ENCODE measurements at places on chromosomes 6 and 20. TPM values are rescaled to one million over a fixed set of nuclear protein-coding genes. Genes with fewer than 3 reads are reported as not detected.

- peaks cover 54% of the 10 kb centered on the region for H3K27me3 ChIP-seq
- no peaks in the 10 kb centered on the region for H3K4me1 ChIP-seq
- no peaks in the 10 kb centered on the region for H3K36me3 ChIP-seq
- no peak for DNase-seq
- H3K4me3 ChIP-seq = no peak within 1 kb of the TSS
- H3K27ac ChIP-seq = no peak within 1 kb of the TSS
These were observed at the start of gene SLC22A7 for GRCh38 chr6:43297644-43298564. Gene SLC22A7, plus strand, starts transcription at chr6:43298260. Its CDS starts 99 bp downstream, at chr6:43298359.

OXT gene
- not detected for total RNA-seq

EPPIN gene
- total RNA-seq = not detected

- H3K4me3 ChIP-seq = no peak overlapping the region
- H3K27me3 ChIP-seq = no peaks in the 10 kb centered on the region
- H3K4me1 ChIP-seq = no peaks in the 10 kb centered on the region
- DNase-seq = no peak
- no peaks in the 10 kb centered on the region for H3K36me3 ChIP-seq
These were observed 13.7 kb downstream of the ABHD12 start for GRCh38 chr20:25376886-25377285.

DSN1 gene
- 22.6 TPM for total RNA-seq

DNA sequence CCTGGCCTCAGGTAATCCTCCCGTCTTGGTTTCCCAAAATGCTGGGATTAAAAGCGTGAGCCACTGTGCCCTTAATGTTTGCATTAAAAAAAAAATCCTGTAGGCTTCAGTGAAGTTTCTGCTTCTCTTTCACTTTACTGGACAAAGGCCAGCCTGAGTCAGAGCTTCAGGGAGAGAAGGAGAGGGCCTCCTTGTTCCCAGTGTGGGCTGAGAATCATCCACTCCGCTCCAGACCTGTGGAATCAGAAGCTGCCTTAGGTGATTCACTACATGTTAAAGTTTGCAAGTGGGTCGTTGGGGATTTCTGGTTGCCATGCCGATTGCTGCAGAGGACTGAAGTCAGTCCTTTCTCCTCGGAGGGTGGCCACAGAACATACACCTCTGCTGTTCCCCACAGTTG, 113.3 kb upstream of the EEF1E1 start:
- no peak overlapping the region for H3K4me3 ChIP-seq
- no peak overlapping the region for H3K27ac ChIP-seq
- H3K4me1 ChIP-seq = no peaks in the 10 kb centered on the region
- no peak for DNase-seq

DNA sequence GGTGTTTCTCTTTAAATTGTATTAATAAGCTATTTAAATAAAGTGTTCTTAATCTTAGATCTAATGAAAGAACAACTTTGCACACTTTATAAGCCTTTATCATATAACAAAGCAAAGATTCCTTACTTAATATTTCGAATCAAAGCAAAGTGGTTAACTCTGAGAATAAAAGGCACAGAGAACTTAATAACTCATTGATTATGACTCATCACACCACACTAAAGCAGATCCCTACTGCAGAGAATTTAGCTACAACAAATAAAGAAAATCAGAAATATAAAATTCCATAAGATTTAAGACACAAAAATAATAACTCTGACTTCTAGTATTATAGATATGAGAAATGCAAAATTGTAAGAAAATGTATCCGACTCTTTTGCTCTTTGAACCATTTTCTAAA, 135.6 kb upstream of the RUNX2 start:
- H3K4me1 ChIP-seq = no peaks in the 10 kb centered on the region
- no peak for DNase-seq
- no peak overlapping the region for H3K27ac ChIP-seq
- H3K27me3 ChIP-seq = no peaks in the 10 kb centered on the region
- no peaks in the 10 kb centered on the region for H3K36me3 ChIP-seq
- no peak overlapping the region for H3K4me3 ChIP-seq

GRCh38 chr6:14017626-14018475, 93.1 kb downstream of the RNF182 start:
- peaks cover 12% of the 10 kb centered on the region for H3K4me1 ChIP-seq
- H3K36me3 ChIP-seq = no peaks in the 10 kb centered on the region
- no peak overlapping the region for H3K4me3 ChIP-seq

DNA sequence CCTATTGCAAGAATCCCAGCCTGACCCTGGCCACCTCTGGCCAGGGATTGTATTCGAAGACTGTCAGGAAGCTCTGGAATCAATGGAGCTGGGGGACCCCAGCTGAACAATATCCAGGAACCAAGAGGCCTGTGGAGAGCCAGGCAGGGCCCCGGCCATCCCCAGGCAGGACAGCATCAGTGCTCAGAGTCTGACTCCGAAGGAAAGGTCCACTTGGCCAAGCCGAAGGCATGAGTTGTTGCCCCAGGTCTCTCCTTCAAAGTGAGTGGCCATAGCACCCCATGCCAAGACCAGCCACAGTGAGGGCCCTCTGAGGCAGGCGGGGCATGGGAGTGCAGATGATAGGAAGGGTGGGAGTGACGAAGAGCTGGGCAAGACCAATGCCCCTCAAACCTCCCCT, 193.1 kb downstream of the CDH4 start:
- DNase-seq = no peak
- no peaks in the 10 kb centered on the region for H3K4me1 ChIP-seq
- peaks cover 12% of the 10 kb centered on the region for H3K27me3 ChIP-seq
- H3K4me3 ChIP-seq = no peak overlapping the region

ULBP3 gene
- total RNA-seq = 0.38 TPM

- no peak overlapping the region for H3K4me3 ChIP-seq
- no peaks in the 10 kb centered on the region for H3K27me3 ChIP-seq
- peak; percentile 90 for DNase-seq
- peaks cover 31% of the 10 kb centered on the region for H3K4me1 ChIP-seq
- peak overlapping the region; percentile 30 for H3K27ac ChIP-seq
- no peaks in the 10 kb centered on the region for H3K36me3 ChIP-seq
These were observed 209.1 kb upstream of the JARID2 start for GRCh38 chr6:15036690-15037245.

DNA sequence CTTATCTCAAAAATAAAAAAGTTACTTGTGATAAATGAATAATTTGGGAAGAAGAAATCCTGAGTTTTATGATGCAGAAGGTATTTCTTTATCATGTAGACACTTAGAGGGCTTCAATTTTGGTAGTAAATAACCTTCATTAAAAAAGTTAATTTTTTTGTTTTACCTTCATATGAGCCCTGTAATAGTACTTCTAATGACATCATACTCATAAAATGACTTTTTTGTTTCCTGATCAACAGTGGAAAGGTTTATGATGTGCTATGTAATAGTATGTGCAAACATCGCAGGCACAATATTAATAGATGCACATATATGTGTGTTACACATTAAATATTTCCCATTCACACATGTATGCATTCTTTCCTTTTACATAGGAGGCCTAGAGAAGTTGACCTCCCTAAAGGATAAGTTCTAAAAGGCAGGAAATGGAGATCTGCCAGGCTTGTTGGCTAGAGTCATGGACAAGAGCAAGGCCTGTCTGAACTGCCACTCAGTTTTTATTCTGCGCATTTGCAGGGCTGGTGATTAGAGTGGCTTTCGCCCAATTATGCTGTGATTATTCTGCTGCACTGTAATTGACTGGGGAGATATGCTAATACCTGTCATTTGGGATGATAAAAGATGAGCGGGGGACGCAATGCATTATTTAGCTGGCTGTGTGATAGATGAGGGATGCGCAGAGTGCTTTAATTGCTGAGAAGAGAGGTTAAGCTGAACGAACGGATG, 272.6 kb downstream of the TMEM242 start:
- no peak overlapping the region for H3K27ac ChIP-seq
- no peaks in the 10 kb centered on the region for H3K36me3 ChIP-seq
- peaks cover 8% of the 10 kb centered on the region for H3K4me1 ChIP-seq
- H3K27me3 ChIP-seq = no peaks in the 10 kb centered on the region

GRCh38 chr6:111686249-111686931, 80.7 kb upstream of the TRAF3IP2 start:
- no peaks in the 10 kb centered on the region for H3K4me1 ChIP-seq
- H3K4me3 ChIP-seq = no peak overlapping the region
- no peak overlapping the region for H3K27ac ChIP-seq
- peaks cover 26% of the 10 kb centered on the region for H3K27me3 ChIP-seq
- H3K36me3 ChIP-seq = no peaks in the 10 kb centered on the region
- DNase-seq = no peak

NMBR gene
- total RNA-seq = not detected

CGA gene
- total RNA-seq = not detected

DNA sequence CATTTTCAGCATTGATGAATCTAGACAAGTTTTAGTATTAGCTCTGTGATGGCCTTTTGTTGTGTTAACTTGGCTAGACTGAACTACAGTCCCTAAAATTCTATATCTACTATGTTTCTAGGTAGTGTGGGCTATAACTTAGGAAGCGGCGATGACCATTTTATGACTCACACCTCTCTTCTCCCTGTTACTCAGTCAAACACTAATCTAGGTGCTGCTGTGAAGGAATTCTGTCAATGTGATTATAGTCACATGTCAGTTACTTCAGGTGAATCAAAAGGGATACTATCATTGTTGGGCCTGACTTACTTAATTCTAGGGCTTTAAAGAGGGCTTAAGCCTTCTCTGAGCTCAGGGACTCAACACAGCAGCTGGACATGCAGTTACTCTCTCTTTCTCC, 691.5 kb upstream of the MAP3K7 start:
- H3K4me3 ChIP-seq = no peak overlapping the region
- no peaks in the 10 kb centered on the region for H3K36me3 ChIP-seq
- H3K27me3 ChIP-seq = no peaks in the 10 kb centered on the region

GRCh38 chr20:59777814-59778575, 155.4 kb downstream of the SYCP2 start:
- no peak for DNase-seq
- H3K27ac ChIP-seq = no peak overlapping the region
- no peaks in the 10 kb centered on the region for H3K36me3 ChIP-seq

DNA sequence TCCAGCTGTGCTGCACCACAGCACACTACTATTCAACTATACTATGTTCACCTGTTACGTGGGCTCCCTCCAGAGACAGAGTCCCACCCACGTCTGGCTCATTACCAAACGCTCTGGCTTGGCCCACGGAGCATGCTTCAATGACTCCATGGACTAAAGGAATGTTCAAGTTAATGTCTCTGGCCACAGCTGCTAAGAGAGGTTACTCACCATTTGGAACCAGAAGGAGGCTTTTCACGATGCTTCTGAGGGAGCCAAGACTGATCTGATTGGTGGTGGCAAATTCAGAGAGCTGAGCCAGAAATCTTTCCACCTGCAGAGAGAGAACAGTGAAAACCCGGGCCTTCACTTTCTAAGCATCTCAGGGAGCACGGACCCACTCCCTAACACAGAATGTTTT, 15.6 kb downstream of the COMMD7 start:
- H3K4me1 ChIP-seq = peaks cover 19% of the 10 kb centered on the region
- no peaks in the 10 kb centered on the region for H3K27me3 ChIP-seq
- no peak overlapping the region for H3K4me3 ChIP-seq
- no peak overlapping the region for H3K27ac ChIP-seq
- peak; percentile 11 for DNase-seq
- peaks cover 16% of the 10 kb centered on the region for H3K36me3 ChIP-seq

DNA sequence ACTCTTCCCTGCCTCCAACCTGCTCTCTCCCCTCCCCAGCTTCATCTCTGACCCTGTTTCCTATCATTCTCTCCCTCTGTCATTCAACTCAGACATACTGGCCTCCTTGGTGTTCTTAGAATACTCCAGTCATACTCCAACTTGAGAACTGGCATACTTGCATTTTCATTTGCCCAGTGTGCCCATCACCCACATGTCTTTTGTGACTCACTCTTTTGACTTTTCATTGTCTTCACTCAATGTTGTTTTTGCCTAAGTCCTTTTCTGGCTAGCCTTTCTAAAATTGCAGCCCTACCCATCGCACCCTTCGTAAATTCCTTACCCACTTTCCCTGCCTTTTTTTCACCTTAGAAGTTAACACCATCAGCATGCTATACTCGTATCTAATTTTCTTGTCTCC, 77.0 kb upstream of the CD2AP start:
- H3K27ac ChIP-seq = no peak overlapping the region

GRCh38 chr6:54286141-54286540, 22.1 kb upstream of the TINAG start:
- no peak overlapping the region for H3K4me3 ChIP-seq
- no peak for DNase-seq
- no peaks in the 10 kb centered on the region for H3K36me3 ChIP-seq
- no peaks in the 10 kb centered on the region for H3K27me3 ChIP-seq
- no peak overlapping the region for H3K27ac ChIP-seq

TJAP1 gene
- total RNA-seq = 25.4 TPM

GRCh38 chr20:50551288-50551687, 41.1 kb downstream of the PTPN1 start:
- peaks cover 47% of the 10 kb centered on the region for H3K36me3 ChIP-seq
- H3K4me3 ChIP-seq = no peak overlapping the region
- no peak overlapping the region for H3K27ac ChIP-seq
- DNase-seq = no peak
- no peaks in the 10 kb centered on the region for H3K4me1 ChIP-seq
- no peaks in the 10 kb centered on the region for H3K27me3 ChIP-seq
